ENCODE measurements at places on chromosomes 1 and 21.

DNA sequence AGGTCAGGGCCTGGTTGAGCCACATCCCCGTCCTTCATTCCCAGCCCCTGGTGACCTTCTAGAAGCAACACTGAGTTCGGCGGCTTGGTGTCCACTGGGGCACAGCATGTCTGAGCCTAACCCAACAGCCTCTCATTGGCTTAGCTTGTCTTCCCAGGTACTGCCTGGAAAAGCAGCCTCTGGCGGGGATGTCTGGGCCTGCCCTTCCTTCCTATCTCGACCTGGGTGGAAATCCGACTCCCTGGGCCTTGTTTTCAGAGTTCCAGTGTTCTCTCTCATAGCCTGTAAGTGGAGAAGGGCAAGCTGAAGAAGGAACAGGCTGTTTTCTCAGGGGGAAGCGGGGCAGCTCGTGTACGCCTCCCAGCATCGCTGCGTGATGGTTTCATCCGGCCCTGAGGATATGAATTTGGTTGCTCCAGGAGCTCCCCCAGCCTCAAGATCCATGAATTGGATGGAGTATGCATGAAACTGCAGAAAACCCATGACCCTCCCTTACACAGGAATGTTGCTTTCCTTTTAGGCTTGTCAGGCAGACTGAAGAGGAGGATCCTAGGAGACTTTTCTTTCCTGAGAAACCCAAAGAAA lies 116.5 kb upstream of the IRF2BP2 start:
- peak; percentile 41 for DNase-seq

DNA sequence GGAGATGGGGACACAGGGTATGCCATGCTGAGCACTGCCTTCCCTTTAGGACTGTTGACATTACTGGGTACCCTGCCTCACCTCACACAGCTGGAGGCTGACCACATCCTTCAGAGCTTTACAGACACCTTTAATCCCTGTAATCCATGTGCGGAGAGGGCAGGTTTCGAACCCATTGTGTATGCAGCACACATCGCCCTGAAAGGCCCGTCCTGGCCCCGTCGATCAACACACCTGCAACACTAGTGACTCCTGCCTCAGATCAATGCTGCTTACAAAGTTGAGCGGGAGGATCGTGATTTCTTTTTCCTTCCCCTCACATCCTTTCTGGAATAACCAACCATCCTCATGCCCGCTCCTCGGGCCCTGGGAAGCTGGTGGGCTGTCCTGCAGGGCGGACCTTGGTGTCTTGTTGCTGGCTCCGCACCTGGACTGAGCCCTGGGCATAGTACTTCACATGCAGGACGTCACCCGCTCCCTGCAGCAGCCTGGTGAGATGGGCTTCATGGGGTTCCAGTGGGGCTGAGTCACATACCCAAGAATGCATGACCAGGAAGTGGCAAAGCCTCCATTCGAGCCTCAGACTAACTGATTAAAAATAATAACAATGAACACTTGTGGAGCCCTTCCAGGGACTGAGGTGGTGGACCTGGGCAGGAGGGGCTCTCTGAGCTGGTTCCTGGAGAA lies 403.6 kb downstream of the PTPRU start:
- peak; percentile 63 for DNase-seq

DNA sequence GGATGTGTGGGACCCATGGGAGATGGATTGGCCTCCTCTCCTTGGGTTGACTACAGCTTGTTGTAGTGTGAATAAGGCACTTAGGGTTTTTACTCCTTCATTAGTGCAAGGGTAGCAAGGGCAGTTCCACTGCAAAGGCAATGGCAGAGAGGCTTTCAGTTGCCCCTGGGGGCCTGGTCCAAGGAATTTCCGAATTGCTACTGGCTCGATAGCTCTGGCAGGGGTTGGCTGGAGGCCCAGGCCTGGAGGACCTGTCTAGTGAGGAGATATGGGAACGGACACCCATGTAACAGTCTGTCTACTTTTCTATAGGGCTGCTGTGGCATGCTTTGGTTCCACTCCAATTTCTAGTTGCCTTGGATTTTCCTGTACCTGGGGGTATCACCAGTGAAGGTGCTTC lies 218.9 kb upstream of the C1orf105 start:
- no peak for DNase-seq

GRCh38 chr1:2174348-2175054 lies 20.1 kb downstream of the FAAP20 start:
- peak; percentile 46 for DNase-seq

DNA sequence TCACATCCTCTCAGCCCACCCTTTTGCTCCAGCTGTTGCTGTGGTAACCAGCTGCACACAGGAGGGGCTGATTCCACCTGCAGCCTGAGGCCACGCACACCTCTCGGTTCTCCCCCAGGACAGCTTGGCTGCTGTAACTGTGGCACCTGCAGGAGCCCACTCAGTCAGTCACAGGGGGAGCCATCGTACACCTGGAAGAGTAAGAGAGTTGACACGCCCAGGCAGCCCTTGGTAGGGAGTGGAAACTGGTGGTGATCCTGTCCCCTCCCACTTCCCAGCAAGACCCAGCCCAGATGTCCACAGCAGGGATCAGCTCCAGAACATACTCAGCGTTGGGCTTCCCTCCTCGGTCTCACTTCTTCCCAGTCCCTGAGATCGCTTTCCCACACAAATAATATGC lies 32.2 kb upstream of the BACE2 start:
- DNase-seq, result no peak

DNA sequence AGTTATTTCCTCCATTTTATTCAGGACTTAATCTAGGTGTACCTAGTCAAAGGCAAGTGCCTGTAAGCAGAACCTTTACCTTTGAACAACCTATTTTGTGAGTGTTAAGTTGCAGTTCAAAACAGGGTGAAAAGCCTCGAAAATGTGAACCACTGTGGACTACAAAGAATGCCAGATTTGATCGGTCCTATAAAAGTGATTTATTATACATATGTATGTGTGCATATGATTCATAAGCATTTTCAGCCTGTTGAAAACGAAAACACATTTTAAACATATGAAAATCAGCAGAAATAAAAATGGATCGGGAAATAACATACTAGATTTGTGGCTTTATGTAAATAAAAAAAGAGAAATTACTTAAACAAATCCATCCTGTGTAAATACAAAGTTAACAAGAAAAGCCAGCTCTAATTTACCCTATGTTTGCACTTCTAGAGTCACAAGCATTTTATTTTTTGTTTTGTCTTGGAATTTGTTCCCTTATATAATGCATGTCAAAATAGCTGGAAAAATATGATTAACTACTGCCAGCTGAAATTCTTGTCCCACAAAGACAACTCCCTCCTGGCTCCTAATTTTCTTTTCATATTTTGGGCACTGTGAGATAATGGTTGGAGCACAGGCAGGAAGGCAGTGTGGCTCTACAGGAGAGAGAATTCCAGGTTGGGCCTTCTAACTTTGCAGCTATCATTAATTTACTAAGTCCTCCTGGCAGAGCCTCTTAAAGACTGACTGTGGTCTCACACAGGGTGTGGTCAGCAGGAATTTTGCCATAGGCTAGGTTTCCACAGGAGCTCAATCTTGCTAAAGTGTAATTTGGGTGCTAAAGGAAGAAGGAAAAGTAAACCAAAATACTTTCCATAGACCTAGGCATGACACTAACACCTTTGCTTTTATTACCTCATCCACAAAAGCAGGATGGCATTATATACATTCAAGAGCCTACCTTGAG lies 70.2 kb upstream of the CDC42BPA start:
- DNase-seq, result peak; percentile 1

Measured in fibroblast of skin of scalp (primary cell).